ENCODE measurements at places on chromosomes 11 and 22. TPM values are rescaled to one million over a fixed set of nuclear protein-coding genes. Genes with fewer than 3 reads are reported as not detected.

Gene OR51E2
- total RNA-seq: not detected

Gene ACAT1
- 23.0 TPM for total RNA-seq

Gene KRTAP5-4
- not detected for total RNA-seq

Gene PRDM10
- 13.8 TPM for total RNA-seq

Gene SYCE3
- not detected for total RNA-seq

Gene FIBIN
- total RNA-seq: not detected

Gene XKR3
- not detected for total RNA-seq

Gene ABTB2
- total RNA-seq: 0.83 TPM

Gene OR2AG1
- total RNA-seq: not detected

Gene CARNS1
- total RNA-seq: 5.1 TPM

Gene DMC1
- total RNA-seq: not detected

Gene RIMBP3B
- total RNA-seq: 2.7 TPM

Measured in naive thymus-derived CD4-positive, alpha-beta T cell (primary cell).